ENCODE measurements at places on chromosomes 11 and 22.

DNA sequence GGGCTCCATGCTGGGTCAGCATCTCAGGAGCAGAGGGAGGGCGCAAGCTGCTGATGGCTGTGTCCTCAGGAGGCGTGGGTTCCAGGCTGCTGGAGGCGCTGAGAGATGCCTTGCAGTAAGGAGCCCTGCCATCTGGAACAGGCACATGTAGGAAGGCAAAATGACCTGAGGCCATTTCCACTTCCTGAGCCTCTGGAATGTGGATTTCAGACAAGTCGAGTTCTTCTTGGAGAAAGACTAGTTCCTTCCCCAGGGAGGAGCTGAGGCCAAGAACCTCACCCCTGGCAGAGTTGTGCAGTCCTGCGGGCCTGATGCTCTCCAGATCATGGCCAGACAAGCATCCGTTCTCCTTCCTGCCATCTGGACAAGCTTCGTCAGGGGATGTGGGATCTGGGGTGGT, 19.3 kb downstream of the HPS4 start:
- DNase-seq = no peak

DNA sequence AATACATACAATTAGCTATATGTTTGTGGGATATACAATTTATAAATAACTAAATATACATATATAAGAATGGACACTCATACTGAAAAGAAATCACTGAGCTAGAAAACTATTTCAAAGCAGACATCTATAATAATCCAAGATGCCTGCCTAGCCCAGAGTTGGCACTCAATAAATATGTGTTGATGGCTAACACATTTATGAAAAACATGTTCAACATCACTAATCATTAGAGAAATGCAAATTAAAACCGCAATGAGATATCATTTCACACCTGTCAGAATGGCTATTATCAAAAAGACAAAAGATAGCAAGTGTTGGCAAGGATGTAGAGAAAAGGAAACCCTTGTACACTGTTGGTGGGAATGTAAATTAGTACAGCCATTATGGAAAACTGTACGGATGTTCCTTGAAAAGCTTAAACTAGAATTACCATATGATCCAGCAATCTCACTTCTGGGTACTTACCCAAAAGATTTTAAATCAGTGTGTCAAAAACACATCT, 29.8 kb downstream of the POU2AF1 start:
- no peak for DNase-seq

DNA sequence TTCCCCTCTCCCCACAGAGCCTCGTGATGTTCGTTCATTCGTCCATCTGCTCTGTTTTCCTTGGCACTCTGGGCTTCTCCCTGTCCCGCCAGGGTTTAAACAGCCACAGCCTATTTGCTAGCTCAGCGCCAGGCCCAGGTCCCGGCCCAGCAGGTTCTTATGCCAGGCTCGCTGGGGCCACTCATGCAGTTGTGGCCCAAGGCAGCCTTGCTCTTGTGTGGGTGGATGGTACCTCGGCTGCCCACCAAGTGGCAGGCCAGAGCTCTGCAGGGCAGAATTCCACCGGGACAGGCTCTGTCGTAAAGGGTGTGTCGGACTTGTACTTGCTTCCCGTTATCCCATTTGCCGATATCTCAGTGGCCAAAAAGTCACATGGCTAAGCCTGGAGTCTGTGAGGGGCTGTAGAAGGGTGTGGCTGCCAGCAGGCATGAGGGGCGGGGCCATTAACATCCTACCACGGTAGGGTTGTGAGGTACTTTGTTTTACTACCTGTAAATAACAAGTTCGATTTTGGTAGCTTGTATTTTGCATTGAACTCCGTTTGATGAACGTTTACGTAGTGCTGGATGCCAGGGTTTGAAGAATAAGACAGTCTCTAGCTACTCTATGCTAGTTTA, 7.9 kb downstream of the FAM118A start:
- no peak for DNase-seq

DNA sequence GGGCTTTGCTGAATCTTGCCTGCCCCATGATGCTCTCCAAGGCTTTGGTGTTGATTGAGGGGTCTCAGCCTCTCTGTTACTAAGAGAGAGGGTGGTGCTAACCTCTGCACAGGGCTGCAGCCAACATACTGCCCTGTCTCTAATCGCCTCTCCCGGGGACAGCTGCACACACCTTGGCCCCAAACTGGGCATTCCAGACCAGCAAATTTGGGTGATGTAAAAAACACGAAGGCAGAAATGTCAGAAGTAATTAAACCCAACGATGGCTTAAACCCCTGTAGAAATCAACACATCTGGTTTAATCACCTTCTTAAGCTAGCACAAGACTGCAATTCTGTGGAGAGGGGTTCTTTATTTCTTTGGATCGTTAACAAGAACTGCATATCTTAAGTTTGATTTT, 116.5 kb downstream of the FEZ1 start:
- no peak for DNase-seq

- peak; percentile 68 for DNase-seq
These were observed at the start of gene RNASEH2C for GRCh38 chr11:65720211-65720934. Gene RNASEH2C (minus strand): TSS chr11:65720798. CDS start chr11:65720758, 40 bp downstream.

DNA sequence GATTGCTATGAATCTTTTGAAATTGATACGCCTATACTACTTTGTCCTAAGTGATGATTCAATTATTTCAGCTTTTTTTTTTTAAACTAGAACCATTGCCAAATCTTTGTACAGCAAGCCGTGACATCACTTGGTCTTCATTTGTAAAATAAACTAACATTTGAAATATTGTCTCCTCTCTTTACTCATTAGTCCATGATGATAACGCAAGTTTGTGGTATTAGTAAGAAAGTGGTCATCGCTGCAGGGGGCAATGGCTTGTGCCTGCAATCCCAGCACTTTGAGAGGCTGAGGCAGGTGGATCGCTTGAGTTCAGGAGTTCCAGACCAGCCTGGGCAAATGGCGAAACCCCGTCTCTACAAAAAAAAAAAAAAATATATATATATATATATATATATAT, 12.9 kb upstream of the ARHGAP42 start:
- no peak for DNase-seq

GRCh38 chr11:11814614-11815452, 26.9 kb upstream of the USP47 start:
- no peak for DNase-seq
